ENCODE measurements at places on chromosomes 7 and 10.

GRCh38 chr7:115471891-115472290, 550.0 kb downstream of the MDFIC start:
- DNase-seq: no peak

- no peak for DNase-seq
Observed at GRCh38 chr10:97479939-97480338, 18.3 kb downstream of the MMS19 start.

DNA sequence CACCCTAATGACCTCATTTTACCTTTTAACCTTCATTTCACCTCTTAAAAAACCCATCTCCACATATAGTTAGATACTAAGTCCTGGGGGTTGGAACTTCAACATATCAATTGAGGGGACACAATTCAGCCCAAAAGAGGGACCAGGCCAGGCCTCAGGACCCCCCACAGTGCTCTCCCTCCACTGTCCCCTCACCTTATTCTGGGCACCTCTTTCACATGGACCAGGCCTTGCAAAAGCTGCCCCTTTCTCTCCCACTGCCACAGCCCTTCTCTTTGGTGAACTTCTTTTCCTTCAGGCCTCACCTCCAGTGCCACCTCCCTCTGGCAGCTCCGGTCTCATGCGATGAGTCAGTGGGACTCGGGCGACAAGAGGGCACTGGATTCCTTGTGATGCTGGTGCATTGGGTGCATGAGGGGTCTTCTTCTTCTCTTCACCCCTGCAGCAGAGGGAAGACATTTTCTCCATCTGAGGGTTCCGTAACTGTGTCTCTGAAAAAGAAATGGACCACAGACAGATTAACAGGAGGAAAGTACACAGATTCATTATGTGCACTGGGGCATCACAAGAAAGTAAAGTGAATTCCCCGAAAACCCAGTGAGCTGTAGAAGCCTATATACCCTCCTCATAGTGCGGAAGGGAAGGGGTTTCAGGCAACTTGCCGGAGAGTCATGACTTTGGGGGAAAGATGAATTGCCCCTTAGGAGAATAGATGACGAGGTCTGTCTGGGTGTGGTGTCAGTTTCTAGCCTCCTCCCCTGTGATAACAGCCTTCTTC, 288.7 kb upstream of the IGFBP3 start:
- no peak for DNase-seq

DNA sequence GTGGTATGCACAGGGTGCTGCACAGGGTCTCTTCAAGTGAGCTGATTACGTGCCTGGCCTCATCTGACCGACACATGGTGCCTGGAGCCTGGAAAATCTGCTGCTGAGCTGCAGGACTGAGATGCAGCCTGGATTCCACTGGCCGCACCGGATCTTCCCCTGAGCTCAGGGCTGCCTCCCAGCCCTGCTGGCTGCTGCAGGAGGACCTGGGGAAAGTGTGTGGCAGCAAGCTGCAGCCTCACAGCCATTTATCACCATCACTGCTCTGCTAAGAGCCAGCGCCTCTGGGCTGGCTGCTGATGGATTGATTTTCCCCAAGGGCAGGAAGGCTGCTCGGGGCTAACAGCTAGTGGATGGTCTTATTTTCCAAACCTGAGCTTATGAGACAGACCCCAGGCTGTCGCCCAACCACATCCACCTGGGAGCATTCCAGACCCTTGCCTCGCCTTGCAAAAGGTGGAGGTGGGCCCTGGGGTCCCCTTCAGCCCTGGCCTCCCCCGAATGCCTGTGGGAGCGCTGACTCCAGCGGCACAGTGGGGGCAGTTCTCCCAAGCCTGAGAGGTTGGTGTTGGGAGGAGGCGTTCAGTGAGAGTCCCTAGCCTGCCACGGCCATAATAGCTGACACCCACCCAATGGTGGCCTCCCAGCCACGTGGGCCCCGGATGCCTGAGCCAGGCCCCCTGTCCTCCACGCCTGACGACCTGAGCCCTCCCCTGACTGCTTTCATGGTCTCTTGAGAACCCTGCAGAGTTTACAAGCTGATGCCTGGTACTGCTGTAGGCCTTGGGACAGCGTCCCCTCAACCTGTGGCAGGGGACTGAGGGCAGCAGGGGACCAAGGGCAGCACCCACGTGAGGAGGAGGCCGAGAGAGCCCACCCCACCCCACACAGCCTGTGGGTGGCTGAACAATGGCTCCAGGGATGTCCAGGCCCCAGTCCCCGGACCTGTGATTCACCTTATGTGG, 38.2 kb downstream of the STK32C start:
- DNase-seq: no peak

- no peak for DNase-seq
Observed at GRCh38 chr7:132141109-132141508, 435.2 kb downstream of the PLXNA4 start.

- no peak for DNase-seq
Observed at GRCh38 chr7:30679664-30680063, 2.6 kb downstream of the CRHR2 start.

GRCh38 chr10:27153845-27154193, 365 bp downstream of the YME1L1 start:
- no peak for DNase-seq

DNA sequence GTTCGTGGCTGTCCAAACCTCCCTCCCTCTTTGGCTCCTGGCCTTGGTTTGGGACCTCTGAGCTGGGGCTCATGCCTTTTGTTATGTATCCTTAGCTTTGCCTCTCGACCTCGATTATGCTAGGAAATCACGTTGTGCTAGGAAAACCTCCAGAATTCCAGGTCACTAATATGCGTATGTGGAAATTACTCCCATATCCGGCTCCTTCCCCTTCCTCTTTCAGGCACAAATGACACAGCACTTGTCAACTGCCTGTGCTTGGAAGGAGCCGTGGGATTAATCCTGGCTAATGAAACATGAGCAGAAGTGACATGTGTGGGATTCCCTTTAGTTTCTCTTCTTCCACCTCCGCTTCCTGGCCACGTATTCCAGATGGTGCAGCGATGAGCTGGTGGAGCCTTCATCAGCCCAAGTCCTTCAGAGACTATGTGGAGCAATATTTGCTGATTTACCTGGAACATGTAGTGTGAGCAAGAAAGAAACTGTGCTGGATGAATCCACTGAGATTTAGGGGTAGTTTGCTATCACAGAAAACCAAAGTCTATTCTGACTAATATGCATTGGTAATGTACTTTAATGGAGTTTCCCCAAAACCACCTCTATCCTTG, 149.2 kb downstream of the REEP3 start:
- DNase-seq: peak; percentile 63

GRCh38 chr7:77415823-77416620, at the start of gene GSAP:
GSAP (minus strand) TSS chr7:77416349; CDS start chr7:77416321, 28 bp downstream.
- DNase-seq: no peak

DNA sequence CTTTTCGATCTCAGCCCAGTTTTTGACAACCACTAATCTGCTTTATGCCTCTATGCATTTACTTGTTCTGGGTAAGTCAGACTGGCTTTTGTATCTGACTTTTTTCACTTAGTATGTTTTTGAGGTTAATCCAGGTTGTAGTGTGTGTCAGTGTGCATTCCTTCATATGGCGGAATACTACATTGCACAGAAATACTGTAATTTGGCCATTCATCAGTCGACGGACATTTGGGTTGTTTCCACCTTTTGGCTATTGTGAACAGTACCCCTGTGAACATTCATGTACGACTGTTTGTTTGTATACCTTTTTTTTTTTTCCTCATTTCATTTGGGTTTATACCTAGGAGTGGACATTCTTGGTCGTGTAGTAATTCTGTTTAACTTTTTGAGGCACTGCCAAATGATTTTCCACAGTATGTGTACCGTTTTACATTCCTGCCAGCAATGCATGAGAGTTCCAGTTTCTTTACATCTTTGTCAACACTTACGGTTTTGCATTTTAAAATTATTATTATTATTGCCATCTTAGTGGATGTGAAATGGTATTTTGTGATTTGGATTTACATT, 57.4 kb downstream of the MKLN1 start:
- no peak for DNase-seq

- DNase-seq: no peak
Observed at GRCh38 chr7:28700790-28701203, 257.3 kb downstream of the TRIL start.

- no peak for DNase-seq
Observed at GRCh38 chr7:31256506-31256905, 84.0 kb downstream of the NEUROD6 start.

GRCh38 chr7:101160910-101161309, 4.5 kb downstream of the VGF start:
- no peak for DNase-seq

DNA sequence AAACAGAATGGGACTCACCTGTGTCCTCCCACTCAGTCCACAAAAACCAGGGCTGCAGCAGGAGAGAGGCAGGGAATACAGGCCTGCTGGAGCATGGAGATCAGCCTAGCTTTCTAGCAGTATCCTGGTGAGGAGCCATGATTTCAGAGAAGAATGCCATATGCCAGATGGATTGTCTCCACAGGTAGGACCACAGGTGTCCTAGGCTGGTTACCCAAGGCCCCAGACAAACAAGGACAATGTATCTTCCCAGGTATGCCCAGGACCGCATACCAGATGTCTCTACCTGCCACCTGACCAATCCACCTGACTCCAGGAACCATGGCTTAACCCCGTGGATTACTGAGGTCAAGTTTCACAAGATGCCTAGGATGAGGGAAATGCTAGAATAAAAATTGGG, 295.4 kb upstream of the NPSR1 start:
- DNase-seq: no peak

DNA sequence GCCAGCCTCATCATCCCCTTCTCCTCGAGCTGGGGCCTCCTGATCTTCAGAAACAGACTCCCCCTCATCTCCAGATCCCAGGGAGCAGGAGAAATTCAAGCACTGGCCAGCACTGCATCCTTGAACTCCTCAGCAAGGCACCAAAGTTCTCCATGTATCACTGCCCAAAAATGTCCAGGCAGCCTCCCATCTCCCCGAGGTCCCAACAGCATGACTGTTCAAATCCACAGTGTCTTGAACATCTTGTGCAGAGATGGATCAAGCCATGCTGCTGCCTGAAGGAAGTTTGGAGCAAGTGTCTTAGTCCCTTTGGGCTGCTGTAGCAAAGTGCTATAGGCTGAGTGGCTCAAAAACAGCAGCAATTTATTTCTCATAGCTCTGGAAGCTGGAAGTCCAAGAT, 115.5 kb upstream of the GALNT17 start:
- no peak for DNase-seq

DNA sequence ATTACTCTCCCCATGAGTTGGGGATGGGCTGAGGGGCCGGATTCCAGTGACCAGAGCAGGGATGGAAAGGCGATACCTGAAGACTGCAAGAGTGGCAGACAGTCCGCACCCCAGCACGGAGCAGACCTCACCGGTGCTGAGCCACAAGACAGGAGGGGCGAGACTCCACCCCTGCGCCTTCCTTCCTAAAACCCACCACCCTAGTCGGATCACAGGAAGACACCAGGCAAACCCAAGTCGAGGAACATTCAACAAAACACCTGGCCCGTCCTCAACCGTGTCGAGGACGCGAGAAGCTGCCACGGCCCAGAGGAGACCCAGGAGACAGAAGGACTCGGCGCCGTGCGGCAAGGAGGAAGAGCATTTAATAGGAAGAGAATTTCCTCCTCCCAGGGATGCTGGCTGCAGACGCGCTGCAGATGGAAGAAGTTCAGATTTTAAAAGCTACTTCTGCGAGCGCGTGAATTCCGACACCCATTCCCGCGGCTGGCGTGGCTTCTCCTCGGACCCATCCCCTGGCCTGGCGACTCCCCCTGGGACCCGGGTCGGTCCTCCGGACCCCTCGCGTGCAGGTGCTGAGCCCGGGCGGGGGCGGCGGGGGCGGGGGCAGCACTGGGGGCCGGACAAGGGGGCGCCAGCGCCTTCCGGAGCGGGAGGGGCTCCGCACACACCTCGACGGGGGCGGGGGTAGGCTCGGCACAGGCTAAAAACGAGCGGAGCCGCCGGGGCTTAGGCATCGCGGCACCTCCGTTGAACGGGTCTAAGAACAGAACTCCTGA, 563 bp upstream of the UTF1 start:
- no peak for DNase-seq

DNA sequence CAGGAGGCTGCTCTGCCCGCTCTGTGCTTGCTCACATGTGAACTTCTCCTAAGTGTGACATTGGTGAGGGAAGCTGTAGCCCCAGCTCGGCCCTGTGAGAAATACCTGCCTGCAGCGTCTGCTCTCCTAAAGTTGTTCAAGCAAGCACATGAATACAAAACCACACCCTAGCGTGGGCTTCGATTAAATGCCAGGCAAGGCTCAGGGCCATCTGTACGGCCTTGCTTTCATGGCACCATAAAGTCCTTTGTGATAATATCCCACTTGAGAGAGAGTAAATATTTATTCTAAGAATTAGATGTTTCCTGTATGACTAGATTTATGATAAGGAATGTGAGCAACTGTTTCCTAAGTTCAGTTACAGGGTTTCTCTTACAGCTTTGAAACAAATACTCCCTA, 262.8 kb upstream of the KLF14 start:
- no peak for DNase-seq

DNA sequence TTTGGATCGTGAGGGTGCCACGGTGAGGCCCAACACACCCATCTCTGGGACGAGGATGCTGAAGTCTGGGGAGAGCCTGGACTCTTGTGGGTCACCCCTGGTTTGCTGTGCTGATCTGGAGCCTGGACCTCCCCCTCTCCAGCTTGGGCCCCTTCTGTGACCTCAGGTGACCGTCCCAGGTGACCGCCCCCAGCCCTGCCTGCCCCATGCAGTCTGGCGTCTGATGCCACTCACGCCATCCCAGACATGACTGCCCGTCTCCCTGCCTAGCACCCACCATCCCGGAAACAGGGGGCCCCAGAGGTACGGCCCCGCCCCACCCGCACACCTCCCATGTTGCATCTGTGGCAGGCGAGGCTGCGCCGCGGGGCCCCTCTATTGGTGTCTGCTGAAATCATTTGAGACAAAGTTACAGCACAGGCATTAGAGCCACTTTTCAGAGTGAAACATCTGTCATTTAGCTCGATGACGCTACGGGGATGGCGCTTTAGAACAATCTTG, 21.1 kb downstream of the UNCX start:
- DNase-seq: no peak

GRCh38 chr7:112211348-112211907, 4.9 kb downstream of the ZNF277 start:
- no peak for DNase-seq

DNA sequence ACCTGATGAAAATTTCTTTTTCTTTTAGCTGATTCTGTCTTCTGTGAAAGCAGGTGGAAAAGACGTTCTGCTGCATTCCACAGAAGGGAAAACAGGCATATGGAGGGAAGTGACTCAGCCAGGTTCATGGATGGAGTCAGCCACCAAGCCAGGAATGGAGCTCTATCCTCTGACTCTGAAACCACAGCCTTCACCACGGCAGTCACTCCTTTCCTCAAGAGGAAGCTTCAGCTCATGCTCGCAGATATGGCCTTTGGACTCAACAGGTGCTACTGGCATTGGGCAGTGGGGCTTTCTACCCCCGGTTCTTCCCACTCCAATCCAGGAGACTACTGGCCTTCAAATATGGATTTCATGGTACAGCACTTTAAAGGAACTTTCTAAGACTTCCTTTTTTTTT, 11.5 kb upstream of the PLAU start:
- DNase-seq: no peak

All from right atrium auricular region (tissue), 2 donors.